ENCODE measurements at places on chromosomes 6 and 20. TPM values are rescaled to one million over a fixed set of nuclear protein-coding genes. Genes with fewer than 3 reads are reported as not detected.

The COL20A1 gene
- 0.22 TPM for total RNA-seq

The TCF15 gene
- total RNA-seq, result not detected

DNA sequence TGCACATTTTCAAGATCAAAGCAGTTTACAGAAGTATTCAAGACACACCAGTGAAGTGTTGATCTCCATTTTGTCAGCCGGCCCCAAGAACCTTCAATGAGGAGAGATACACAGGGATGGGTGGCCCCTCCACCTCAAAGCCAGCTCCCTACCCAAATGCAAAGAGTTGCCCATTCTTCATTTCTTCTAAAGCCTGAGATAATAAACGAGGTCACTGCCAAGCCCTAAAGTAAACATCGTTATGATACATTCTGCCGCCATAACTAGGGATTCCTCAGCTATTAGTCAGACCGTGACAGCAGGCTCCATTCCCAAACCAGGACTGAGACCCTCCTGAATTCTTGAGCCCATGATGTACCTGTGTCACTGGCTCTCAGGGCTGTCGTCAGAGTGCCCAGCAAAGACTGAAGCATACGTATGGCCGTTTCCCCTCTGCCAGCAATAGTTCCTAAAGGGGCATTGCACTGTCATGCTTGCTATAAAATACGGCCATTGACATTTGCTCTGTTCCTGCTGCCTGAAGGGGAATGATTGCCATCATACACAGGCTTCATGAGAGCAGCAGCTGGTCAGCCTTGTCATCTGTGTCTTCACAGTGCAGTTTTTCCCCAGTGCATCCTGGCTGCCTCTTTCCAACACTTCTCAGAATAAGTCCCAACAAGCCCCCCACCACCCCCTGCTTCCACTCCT is 41.7 kb downstream of the ISM1 start:
- no peak for DNase-seq

The SS18L1 gene
- 12.6 TPM for total RNA-seq

The ASCC3 gene
- 30.5 TPM for total RNA-seq

DNA sequence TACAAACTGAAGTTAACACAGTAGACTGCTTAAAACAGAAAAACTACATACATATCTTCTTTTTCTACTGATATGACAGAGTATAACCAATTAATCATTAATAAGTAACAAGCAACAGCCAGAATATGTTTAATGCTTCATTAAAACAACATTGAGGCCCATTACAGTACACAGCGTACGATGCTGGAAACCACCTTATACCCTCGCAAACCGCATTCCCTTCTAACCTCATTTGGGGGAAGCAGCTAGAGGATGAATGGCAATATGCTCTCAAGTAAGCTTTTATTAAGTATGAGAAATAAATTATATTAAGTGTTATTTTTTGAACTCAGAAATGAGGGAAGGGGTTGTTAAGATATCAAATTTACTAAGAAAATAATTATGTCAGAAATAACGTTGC is 142.4 kb downstream of the GMDS start:
- no peak for DNase-seq

DNA sequence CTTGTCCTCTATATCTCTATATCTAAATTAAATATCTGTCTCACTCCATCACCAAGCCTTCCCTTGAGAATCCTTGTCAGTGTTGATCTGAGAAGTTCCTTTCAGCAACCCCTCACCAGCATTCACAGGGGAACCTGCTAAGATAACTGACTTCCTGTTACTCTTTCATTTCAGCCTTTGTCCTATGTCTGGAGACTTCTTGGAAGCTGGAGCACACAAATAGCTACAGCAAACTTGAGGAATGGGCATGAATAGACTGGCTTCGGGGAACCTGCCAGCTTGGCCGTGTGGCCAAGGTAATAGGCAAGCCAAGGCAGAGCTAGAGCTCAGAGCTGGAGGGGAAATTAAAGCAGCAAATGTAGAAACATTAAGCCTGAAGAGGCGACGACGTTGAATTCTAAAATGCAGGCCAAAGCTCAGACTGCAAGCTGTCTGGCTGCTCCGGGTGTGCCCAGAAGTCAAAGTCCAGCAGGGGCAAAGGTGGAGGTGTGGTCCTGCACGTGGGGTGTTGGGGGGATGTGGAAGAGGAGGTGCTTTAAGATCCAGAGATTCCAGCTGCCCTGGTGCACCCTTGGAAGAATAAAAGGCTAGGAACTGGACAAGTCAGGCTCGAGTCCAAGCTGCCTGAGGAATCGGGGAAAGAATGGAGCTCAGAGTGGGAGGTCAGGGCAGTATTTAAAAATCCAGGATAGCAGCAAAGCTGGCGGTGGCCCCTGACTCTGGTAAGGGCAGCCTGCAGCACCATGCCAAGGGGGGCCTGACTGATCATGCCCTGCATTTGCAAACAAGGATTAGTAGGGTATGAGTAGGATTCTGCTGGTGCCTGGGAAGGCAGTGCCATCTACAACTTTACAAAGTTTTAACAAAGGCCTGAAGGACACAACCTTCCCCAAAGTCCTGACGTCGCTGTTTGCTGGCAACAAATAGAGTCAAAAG is 185.0 kb upstream of the SGK1 start:
- no peak for DNase-seq

DNA sequence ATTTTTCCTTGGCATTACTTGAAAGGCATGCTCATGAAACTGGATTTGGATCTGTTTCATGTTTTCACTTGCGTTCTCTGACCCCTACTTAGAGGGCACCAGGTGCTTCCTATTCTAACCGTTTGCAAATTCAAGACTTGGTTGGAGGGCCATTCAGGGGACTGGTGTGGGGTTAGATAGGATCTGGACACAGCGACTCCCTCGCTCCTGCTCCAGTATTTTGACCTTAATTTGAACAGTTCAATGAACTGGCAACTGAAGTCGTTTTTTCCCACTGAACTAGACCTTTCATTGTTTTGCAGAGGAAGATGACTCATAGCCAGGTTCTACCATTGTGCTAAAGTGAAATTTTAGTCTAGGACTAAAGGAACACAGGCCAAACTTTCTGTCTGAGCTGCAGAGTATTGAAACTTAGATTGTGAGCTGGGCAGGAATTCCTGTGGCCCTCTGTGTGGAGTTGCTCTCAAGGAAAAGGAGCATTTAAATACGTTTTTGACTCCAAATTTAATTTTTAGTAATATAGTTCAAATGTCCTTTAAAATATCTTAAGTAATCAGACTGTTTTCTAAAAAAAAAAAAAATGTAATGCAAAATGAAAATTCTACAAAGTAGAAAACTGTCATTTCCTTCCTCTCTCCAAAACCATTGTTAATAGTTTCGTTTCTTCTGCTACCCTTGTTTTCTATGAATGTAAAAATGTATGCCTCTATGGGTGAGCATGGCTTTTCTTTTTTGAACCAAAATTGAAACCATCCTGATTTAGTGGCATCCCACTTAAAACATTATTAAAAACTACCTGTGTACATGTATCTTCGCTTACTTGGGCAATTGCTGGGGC is 64.8 kb downstream of the UTRN start:
- DNase-seq, result no peak

The PAK5 gene
- not detected for total RNA-seq

The CGAS gene
- 8.9 TPM for total RNA-seq

The PLG gene
- not detected for total RNA-seq

The C4B gene
- 4.1 TPM for total RNA-seq

GRCh38 chr20:3653921-3654320 is 9.3 kb downstream of the GFRA4 start:
- DNase-seq, result no peak

The CLVS2 gene
- not detected for total RNA-seq

DNA sequence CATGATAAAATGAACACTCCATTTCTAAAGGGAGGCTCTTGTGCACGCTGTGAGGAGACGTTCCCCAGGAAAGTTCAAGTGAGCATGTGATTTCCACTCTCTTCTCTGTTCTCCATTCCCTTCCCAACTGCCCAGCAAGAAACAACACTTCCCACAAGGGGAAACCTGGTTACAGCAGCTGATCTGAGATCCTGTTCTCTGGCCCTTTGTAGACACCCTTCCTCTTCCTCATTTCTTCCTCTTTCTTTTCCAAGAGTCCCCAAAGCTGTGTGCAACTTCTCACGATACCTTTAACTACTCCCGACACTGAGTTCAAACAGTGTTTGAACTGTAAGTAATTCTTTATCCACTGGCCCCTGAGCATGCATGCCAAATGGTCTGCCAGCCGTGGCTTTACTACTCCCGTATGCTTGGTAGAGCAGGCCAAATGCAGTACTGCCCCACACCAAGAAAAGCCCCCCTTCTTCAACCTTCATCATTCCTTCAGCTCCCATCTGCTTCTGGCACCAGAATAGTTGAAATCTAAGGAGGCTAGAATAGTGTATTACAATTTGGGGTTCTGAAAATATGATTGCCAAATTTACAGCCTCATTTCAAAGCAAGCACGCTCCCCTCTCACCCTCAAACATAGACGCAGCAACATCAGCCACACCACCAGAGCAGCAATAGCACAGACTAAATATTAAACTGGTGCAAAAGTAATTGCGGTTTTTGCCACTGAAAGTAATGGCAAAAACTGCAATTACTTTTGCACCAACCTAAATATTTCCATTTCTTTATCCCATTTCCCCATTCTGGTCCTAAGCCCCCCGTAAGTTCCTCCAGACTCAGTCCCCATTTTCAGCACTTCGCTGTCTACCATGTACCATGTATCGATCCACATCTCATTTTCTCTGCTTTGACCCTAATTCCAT is 4.3 kb downstream of the HLA-DMB start:
- DNase-seq, result no peak

The FRK gene
- total RNA-seq, result not detected
